ENCODE measurements at places on chromosomes 16 and 17.

- no peak for DNase-seq
These were observed 4.7 kb upstream of the NUDT16L1 start for GRCh38 chr16:4688674-4689045.

DNA sequence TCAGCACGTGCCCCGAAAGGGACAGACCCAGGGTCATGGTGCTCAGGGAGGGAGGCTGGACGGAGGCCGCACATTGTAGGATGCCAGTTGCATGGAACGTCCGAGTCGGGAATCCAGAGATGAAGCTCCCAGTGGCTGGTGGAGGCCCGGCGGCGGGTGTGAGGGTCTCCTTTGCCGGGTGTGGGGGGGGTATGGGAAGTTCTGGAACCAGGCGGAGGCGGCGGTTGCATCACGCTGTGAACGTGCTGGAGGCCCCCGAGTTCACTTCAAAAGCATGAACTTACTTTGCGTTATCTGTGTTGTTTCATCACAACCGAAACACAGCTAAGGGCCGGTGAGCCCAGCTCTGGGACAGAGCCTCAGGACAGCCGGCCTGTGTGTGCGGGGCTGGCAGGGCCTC, 73.4 kb upstream of the GNG13 start:
- DNase-seq, result no peak

GRCh38 chr16:53209429-53209828, 154.6 kb downstream of the CHD9 start:
- DNase-seq, result no peak

DNA sequence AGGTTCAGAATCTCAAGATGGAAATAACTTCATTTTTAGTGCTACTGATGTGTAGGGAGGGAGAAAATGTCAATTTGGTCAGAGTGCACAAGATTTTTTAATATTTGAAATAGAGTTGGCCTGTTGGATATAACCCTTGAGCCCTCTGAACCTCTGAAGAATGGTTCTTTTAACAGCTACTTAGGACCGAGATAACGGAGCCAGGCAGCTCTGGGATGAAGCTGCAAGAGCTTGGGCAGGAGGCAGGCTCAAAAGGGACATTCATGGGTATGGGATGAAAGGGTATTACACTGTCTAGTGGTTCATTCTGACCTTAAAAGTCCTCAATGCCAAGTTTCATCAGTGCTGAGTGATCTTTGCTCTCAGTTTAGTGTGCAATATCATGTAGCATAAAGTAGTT, 111.4 kb upstream of the CPHXL start:
- no peak for DNase-seq

DNA sequence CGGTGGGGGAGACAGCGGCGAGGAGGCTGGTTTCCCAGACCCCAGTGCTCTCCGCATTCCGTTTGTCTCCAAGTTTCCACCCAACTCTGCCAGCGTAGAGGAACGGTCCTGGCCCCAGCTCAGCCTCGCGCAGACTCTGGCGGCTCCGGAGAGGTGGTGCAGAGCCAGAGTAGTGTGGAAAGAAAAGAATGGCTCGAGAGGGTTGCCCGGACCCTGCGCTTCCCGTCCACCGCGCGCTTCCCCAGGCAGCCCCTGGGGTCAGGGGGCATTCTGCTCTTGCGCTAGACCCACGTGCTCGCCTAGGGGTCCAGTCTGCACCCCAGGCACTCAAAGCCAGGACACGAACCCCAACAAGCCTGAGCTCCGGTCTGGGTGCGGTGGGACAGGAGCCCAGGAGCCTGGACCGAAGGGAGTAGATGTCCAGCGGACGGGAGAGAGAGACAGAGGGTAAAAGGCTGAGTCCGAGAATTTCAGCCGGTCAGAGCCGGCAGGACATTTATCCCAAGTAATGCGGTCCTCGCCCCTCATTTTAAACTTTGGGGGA, 3.8 kb downstream of the PMP22 start:
- DNase-seq, result no peak

DNA sequence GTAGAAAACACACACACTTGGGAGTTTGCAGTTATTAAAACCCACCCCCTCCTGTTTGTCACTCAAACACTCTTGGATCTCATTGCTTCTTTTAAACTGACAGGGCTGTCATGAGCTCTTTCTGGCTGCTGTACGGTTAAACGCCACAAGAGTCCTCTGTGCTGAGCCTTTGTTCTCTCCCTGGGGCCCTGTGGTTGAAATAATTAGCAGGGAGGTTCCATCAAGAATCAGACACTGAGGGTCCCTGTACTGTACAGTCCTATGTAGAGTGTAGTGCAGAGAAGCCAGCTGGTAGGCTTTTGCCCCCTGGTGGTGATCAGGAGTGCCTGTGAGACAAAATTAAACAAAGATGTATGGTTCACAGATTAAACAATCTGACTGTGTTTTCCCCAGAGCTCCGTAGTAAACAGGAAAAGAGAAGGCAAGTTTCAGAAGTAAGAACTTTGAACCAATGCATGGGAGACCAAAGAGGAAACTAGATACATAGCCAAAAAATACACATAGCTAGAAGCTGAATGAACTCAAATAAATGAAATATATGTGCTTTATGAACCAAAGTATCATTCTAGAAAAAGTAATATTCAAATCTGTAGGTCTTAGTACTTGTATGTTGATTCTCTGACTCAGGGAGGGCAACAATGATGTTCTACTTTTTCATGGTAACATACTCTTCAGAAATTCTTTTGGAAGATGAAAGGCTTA, 1.4 kb upstream of the SSH2 start:
- peak; percentile 47 for DNase-seq

- DNase-seq, result no peak
These were observed 104.6 kb downstream of the OR1D5 start for GRCh38 chr17:2958706-2959222.

- DNase-seq, result no peak
These were observed 29.9 kb upstream of the PRM1 start for GRCh38 chr16:11310997-11311561.

DNA sequence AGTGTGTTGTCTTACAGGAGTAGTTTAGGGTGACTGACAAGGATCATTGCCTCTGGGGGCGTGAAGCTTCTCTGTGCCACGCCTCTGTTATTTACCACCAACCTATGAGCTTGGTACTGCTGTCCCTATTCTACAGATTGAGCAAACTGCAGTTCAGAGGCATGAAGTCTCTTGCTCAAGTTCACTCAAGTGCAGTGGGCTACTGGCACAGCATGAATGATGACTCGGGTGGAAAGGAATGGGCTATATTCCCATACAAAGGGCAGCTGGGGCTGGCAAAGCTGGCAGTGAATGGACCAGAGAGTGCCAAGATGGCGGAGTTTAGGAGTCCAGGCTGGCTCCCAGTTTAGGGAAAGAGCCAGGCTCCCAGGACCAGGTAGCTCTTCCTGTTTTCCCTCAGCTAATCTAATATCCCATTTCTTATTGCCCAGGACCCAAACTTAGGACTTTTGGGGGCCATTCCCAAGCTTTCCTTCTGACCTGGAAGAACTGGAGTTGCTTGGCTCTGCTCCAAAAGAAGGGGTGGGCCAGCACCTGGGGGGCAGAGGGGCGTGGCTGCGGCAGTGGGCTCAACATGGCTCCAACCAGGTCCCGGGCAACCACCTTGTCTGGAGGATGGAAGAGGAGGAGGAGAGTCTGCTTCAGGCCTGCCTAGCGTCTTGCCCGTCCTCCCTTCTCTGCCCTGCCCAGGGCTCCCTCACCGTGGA, 12.9 kb downstream of the PLK1 start:
- no peak for DNase-seq

- no peak for DNase-seq
These were observed 593 bp downstream of the CDIPT start for GRCh38 chr16:29862383-29862883.

DNA sequence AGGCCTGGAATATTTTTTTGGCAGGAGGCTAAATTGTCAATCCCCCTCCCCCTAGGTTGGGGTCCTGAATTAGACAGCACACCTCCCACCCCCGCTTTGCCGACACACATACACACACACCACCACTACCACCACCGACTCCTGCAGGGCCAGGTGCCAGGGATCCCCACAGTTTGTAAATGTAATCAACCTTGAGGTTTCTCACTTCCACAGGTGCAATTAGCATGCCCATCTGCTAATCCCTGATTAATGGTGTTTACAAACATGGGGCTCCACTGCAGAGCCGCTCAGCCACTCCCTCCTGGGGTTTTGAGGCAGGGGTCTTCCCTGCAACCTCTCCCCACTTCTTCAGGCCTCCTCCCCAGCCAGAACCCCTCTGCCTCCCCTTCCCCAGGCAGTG, 11.8 kb downstream of the MRM1 start:
- DNase-seq, result no peak

GRCh38 chr17:35819455-35819854, 10.2 kb downstream of the TAF15 start:
- no peak for DNase-seq

DNA sequence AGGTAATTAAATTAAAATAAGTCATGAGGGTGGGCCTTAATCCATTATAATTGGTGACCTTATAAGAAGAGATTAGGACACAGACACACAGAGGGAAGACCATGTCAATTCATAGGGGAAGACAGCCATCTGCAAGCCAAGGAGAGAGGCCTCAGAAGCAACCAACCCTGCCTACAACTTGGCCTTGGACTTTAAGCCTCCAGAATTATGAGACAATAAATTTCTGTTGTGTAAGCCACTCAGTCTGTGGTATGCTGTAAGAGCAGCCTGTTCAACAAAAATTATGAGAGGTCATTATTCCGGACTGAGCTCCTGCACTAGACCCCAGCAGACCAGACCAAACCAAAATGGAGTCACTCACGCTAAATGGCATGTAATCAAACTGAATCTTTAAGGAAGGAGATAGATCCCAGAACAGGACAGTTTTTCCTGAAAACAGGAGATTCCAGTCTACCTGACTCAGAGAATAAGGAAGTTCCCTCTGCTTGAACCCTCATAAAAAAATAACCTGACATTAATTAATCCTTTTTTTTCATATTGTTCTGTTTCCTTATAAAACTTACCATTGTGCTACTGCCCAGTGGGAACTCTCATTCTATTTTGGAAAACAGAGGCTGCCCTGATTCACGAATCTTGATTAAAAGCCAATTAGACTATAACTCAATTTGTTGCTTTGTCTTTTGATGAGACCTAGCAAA, 74.3 kb downstream of the DNAH3 start:
- DNase-seq, result no peak

DNA sequence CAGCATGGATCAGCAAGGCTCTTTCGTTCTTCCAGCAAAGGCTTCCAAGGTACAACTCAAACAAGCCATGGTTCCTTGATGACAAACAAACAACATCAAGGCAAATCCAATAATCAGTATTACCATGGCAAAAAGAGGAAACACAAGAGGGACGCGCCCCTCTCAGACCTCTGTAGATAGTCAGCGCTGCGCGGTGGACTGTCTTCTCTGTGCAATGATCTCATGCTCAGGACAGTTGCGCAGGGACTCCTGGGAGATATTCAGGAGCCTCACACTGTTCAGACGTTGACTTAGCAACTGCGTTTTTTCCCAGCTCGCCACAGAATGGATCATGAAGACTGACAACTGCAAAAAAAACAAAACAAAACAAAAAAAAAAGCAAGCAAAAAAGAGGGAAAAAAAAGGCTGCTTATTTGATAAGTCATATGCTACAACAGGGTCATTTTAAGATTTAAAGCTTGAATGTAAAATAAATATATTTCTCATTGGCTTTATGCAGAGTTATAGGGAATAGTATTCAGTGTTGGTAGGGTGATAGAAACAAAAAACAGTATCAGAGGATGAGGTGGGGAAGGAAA, 37.1 kb upstream of the ADCY7 start:
- DNase-seq, result no peak

- DNase-seq, result no peak
These were observed 299 bp downstream of the NUP85 start for GRCh38 chr17:75205793-75206163.

DNA sequence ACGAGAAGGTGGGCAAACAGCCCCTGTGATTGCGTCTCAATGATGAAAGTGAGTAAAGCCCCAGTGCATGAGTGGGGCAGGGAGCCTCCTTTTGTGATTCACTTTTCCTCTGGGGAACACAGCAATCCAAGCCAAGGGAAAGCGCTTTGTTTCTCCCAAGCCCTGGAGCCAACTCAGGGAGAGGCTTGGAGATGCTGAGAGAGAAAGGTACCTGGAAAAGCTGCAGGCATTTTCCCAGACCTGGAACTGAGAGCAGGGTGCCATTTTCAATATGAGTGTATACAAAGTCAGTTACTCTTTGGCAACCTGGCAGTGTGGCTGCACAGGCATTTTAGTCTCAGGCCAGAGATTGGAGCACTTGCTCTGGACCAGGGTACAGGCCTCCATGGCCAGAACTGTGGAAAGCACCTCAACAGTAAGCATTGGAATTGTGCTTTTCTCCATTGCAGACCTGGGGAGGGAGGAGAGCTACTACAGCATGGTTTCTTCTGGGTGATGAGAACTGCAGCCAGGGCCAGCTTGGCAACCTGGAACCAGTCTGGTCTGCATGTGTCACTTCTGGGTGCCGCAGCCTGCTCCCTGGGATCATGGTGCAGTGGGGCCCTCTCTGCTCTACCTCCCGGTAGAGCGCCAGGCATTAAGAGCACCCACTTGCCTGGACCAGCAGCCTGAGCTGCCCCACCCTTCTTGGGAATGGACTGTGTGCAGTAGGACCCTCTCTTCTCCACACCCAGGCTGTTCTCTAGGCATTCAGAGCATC, 89.0 kb upstream of the CDH5 start:
- DNase-seq, result no peak

- peak; percentile 29 for DNase-seq
These were observed 510.7 kb downstream of the MAF start for GRCh38 chr16:79089735-79090284.

DNA sequence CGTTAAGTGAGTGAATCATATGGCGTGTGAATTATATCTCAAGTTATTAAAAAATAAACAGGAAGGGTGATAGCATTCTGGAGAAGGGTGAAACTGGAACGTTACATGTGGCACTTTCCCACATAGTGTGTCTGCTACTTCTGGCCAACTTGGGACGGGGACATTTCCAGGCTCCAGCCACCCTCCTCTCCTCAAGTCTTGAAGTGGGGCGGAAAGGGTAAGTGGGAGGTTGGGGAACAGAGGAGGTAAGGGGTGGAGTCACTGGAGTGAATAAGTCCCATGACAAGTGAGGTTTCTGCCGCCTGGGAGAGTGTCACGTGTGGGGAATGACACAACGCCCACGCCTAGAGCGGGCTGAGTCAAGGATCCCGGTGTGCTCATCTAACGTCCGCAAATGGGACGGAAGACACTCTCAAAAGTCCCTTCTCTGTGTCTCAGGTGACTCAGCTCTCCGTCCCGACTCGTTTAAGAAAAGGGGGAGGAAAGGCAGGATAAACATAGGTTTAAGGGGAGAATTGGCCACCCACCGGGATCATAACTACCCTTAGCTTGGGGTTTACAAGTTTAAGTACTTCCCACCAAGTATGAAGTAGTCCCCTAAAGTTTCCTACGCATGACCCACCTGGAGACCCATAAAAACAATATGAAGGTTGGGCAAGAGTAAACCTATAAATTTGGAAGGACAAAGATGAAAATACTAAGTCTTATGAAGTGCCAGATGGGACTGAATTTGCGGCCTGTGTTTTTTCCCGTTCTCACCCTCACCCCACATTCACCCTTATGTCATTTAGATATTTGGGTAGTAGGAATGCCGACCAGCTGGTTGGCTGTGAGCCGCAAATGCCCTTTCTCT, 1.2 kb upstream of the SPAG9 start:
- DNase-seq, result peak; percentile 29
